Head of caudate nucleus (tissue), 42 donors: ENCODE measurements at places on chromosomes 2 and 18.

DNA sequence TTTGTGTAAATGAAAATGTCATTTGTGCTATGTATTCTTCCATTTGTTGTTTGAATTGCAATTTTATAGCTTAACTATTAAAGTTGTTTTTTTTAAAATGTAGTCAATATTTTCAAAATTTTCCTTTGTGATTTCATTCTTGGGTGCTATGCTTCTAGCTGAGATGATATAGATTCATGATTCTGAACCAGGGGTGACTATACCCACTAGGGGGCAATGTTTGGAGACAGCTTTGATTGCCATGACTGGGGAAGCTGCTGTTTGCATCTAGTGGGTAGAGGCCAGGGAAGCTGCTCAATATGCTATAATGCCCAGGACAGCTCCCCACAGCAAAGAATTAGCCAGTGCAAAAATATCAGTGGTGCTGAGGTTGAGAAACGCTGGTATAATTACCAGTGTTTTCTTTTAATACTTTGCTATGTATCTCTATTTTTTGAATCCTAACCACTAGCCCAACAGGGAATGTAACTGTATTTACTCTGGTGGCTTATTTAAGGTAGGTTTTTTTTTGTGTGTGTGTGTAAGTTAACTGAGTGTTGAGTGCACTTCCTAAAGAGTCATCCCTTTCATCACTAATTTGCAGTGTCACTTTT is 99.7 kb downstream of the MEP1B start:
- DNase-seq, result peak; percentile 73

GRCh38 chr2:10217489-10218435 is 84.9 kb upstream of the HPCAL1 start:
- no peak for DNase-seq

GRCh38 chr2:236380051-236380612 is 115.9 kb upstream of the ASB18 start:
- DNase-seq, result peak; percentile 35

GRCh38 chr2:17059458-17059857 is 393.8 kb upstream of the CYRIA start:
- no peak for DNase-seq

DNA sequence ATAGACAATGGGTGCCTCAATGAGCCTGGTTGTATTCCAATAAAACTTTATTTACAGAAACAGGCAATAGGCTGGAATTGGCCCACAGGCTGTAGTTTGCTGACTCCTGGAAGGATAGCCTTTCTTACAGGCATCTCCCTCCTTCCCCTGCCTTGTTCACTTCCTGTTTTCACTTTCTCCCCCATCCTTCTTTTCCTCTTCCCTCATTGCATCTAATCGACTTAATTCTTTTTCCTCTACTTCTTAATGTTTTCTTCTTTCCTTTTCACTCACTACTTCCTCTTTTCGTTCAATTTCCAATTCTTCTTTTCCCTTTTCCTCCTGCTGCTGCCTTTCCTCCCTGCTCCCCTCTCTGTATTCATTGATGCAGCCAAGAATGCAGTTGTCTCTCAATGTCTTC is 70.0 kb downstream of the ABCA12 start:
- no peak for DNase-seq

- no peak for DNase-seq
Measured at GRCh38 chr2:104758199-104758620, 95.7 kb upstream of the POU3F3 start.

DNA sequence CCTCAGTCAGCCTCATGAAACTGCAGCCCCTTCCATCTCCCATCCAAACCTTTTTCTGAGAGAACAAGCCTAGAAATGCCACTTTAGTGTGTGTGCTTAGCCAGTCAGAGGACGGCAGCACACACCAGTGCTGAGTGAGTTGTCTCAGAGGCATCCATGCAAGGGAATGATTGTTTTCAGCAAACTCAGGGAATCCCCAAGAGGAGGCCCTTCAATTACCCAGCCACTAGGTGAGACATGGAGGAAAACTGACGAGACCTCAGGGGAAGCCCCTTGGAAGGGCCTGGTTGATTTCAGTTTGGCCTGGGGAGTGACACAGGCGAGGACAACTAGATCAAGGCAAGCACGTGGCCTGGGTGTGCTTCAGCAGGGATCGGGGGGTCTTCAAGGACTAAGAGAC is 49.7 kb downstream of the APOB start:
- no peak for DNase-seq

DNA sequence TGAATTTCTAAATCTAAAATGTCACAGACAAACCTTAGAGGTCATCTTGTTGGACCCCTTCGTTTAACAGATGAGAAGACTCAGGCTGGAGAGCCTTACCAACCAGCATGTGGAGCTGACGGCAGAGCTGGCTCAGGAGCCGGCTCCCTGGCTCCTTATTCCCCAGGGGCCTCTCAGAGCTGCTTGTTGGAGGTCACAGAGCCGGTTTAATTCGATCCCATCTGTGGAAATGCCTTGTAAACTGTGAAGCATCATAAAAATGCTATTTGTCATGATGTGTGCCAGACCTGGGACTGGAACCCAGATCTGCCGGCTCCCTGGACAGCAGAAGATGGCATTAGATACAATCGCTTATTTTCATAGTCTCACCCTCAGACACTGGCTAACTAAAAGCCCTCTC is 8.2 kb upstream of the CIB4 start:
- DNase-seq, result no peak

DNA sequence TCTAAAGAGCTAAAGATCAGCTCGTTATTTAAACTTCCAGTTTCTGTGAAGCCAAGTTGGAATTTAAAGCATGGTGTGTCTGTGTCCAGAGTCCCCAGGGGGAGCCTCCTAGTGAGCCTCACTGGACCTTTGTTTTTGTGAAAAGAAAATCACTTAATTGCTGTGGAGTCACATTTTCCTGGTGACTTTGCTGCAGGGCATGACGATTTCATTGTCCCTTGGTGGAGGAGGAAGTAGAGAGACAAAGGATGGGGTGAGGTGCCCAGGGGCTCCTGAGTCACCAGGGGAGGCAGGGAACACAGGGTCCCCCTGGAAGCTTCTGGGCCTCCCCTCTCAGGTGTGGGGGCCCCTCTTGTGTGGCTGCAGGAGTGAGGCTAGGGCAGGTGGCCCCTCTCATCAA is 19.7 kb downstream of the ATP6V1C2 start:
- no peak for DNase-seq
